NCI-H524 treated with DMSO at 0.1 percent for 48 hours (cell line): ENCODE measurements at places on chromosomes 7 and 10.

GRCh38 chr7:51240868-51241267 lies 75.7 kb downstream of the COBL start:
- peak; percentile 4 for DNase-seq

DNA sequence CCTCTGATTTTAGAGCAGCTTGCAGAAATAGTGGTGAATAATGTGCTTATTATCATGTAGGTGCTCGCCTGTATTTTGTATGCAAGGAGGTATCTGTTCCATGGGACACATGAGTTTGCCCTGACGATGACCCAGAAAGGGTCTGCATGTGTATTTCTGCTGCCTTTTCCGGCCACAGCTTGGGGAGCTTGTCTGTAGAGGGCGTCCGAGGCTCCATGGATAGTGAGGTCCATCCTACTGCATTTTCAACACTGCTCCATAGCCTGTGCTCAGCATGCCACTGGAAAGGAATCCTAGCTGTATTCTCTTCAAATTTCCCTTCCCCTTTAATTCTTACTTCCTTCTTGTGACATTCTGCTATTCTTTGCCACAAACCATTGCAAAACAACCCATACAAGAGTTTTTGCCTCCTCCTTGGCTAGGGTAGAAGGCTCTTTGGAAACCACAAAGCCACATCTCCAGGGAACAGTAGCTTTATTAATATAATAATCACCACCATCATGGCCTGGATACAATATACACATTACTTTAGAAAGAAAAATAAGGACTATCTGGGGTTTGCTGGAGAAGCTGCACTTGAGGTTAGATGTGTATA lies 127.7 kb downstream of the DYNC1I1 start:
- DNase-seq = no peak

DNA sequence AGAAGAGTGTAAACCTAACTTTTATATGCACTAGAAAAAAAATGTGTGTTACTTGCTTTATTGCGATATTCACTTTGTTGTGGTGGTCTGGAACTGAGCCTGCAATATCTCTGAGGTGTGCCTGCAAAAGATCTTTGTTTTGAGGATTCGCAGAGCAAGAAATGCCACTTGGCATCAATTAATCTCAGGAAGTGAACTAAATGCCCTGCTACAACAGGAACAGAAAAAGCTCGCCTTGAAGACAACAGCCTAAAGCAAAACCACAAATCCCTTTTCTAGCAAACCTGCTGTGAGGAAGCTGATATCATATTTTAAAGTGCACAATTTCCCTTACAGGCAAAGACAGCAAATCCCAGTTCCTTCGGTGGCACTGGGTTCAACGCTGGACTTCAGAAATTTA lies 675.8 kb downstream of the KCNMA1 start:
- no peak for DNase-seq

DNA sequence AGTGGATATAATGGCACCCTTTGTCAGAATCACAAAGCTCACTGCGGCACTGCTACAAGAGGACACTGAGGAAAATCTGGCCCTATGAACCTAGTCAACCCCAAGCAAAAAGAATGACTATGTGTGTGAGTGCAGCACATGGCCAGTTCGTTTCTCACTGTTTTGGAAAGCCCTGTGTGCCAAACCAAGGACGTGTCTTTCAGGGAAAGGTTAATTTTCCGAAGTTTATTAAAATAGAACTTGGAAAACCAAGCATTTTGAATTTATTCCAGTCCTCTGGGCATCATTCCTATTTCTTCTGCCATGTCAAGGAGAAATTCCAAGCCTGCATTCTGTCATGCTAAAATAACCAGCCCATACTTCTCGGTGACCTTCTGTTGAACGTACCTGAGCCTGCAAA lies 471.8 kb downstream of the PLXDC2 start:
- no peak for DNase-seq

GRCh38 chr10:72593963-72594362 lies 31.9 kb downstream of the MICU1 start:
- DNase-seq = no peak

DNA sequence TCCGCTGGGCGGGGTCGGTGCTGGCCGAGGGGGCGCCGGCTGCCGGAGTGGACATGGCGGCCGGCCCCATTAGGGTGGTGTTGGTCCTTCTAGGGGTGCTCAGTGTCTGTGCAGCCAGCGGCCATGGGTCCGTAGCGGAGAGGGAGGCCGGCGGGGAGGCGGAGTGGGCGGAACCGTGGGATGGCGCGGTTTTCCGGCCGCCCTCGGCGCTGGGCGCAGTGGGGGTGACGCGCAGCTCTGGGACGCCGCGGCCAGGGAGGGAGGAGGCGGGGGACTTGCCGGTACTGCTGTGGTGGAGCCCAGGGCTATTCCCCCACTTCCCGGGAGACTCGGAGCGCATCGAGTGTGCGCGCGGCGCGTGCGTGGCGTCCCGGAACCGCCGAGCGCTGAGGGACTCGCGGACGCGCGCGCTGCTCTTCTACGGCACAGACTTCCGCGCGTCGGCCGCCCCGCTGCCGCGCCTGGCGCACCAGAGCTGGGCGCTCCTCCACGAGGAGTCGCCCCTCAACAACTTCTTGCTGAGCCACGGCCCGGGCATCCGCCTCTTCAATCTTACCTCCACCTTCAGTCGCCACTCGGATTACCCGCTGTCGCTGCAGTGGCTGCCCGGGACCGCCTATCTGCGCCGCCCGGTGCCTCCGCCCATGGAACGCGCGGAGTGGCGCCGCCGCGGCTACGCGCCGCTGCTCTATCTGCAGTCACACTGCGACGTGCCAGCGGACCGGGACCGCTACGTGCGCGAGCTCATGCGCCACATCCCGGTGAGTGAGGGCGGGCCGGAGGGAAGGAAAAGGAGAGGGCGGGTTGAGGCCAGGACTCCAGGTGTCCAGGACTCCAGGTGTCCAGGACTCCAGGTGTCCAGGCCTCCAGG lies 9.3 kb upstream of the CHCHD1 start:
- DNase-seq = no peak

GRCh38 chr7:2508327-2509215 lies 11.0 kb upstream of the LFNG start:
- no peak for DNase-seq

GRCh38 chr10:120824881-120825309 lies 26.3 kb upstream of the WDR11 start:
- no peak for DNase-seq

DNA sequence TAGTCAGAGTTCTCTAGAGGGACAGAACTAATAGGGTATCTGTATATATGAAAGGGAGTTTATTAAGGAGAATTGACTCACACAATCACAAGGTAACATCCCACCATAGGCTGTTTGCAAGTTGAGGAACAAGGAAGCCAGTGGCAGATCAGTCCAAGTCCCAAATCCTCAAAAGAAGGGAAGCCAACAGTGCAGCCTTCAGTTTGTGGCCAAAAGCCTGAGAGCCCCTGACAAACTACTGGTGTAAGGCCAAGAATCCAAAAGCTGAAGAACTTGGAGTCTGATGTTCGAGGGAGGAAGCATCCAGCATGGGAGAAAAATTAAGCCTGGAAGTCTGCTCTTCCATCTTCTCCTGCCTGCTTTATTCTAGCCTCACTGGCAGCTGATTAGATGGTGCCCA lies 1107.2 kb upstream of the CELF2 start:
- DNase-seq = no peak

- DNase-seq = no peak
Observed at GRCh38 chr7:77759294-77759889, 38.8 kb downstream of the TMEM60 start.

DNA sequence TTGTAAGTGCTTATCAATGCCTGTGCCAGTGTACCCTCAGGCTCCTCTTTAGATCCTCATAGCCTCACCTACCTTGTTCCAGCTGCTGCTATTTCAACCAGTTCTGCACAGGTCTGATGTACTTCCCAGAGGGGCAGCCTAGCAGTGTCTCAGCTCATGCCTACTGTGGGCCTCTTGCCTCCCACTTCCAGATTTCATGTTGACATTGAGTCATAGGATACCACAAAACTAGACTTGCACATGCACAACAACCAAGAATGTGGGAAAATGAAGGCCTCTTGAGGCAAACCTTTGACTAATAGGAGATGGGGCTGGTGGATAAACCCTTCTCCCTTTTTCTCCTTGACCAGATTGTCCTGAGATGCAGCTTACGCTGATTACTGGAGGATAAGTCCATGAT lies 31.0 kb downstream of the PON3 start:
- no peak for DNase-seq

GRCh38 chr10:4285121-4285520 lies 500.1 kb upstream of the KLF6 start:
- DNase-seq = no peak

DNA sequence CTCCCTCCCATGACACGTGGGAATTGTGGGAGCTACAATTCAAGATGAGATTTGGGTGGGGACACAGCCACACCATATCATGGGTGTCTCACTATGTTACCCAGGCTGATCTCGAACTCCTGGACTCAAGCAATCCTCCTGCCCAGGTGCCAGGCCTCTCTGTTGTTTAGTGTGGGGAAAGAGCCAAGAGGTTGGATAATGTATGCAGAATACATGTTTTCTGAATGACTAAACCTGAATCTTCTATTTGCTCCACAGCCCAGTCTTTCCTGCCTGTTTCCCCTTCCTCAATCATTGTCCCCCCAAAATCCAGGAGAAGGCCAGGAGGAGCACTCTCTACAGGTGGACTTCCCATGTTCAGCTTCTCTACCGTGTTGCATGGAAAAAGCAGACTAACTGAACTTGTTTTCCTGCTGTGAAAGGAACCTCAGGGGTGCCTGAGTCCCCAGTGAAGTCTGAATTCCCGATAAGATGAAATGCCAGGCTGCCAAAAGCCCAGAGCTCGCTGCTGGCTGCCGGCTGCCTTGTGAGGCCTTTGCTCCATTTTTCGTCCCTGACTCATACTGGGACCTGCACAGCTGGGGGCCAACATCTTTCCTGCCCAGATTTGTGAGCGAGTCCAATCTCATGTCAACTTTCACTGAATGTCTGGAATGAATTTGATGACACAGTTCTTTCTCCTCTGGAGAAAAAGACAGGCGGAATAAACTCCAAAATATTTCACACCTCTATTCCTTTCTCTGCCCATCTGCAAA lies 588.0 kb downstream of the CALN1 start:
- DNase-seq = no peak

DNA sequence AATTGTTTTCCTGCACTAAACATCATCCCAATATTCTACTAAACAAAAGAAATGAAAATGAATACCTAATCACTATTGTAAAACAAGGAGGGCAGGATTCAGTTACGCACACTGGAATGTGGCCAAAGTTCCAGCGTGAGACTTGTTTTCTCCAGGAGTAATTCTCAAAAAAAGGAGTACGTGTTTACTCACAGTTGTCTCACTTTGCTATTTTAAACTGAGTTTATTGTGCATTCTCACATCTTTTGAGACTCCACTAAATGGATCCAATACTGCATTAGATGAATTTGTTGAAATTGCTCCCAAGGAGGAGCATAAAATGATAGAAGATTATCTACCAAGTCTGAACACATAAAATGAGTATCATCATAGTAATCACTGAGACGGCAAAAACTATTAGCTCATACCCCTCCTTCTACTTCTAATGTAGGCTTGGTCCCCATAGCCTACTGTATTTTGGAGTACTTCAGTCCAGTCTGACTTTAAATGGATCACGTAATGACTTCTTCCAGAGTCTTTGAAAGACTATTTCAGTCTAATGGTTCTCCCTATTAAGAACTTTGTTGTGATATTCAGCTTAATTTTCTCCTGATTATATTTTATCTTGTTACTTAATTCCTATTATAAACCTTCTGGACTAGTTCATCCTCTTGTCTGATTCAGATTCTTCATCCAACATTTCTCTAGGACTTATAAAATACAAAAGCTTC lies 3.8 kb downstream of the GRM3 start:
- DNase-seq = no peak

DNA sequence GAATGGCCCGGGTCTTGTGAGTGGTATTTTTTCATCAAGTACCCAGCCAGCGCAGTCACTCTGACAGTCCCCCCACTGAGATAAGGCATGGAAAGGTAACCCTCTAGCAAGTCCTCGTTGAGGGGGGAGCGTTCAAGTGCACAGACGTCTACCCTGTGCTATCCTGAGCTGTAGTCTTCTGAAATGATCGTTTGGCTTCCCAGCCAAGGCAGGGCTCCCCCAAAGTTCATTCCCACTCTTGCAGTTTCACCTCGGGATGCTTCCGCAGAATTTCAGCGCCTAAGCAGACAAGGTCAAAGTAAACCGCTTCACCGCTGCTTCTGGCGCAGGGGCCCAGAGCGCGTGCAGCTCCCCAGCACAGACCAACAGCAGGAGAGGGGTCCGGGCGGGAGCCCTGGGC lies 1.8 kb downstream of the INSYN2A start:
- no peak for DNase-seq

GRCh38 chr7:2470204-2471021 lies 5.8 kb downstream of the GRIFIN start:
- no peak for DNase-seq

GRCh38 chr10:17229016-17229716 lies 1.1 kb downstream of the VIM start:
- no peak for DNase-seq

DNA sequence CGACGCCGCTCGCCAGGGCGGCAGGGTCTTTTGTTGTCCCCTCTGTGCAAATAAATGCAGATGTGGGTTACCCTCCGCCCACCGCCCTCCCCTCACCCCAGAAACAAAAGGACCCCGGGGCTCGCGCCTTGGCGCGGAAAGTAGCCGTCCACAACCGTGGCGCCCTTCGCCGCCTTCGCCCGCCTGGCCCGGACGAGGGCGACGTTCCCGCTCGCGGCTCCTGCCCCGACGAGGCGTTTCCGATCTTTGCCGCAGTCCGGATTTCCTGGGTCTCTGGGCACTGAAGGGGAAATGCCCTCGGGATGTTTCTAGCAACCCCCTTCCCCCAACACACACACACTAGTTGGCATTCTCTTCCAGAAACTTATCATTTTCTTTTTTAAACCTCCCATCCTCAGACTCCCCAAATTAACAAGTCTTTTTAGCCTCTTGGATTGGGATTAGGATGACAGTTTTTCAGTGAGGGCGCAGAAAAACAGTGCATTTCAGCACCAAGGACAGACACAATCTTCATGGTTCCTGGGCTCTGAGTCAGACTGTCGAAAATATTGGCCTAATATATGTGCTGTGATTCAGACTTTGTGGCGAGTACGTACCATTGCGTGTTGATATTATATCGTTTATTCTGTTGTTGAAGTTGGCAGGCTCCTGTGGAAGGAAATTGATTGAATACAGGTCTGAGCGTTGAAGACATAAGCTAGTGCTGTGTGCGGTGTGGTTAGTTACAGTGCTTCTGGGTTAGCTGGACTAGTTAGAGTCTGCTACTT lies 771 bp downstream of the PHYHIPL start:
- DNase-seq = peak; percentile 2

GRCh38 chr7:127741764-127742375 lies 89.9 kb downstream of the SND1 start:
- DNase-seq = no peak

GRCh38 chr7:48011951-48012350 lies 17.0 kb downstream of the SUN3 start:
- DNase-seq = no peak

DNA sequence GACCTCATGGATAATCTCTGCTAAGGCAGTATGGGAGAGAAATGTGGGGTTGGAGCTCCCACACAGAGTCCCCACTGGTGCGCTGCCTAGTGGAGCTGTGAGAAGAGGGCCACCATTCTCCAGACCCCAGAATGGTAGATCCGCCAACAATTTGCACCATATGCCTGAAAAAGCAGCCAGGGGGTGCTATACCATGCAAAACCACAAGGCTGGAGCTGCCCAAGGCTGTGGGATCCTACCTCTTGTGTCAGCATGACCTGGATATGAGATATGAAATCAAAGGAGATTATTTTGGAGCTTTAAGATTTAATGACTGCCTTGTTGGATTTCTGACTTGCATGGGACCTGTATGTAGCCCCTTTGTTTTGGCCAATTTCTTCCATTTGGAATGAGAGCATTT lies 27.0 kb upstream of the SAMD9L start:
- no peak for DNase-seq
